ENCODE measurements at places on chromosomes 4 and X. TPM values are rescaled to one million over a fixed set of nuclear protein-coding genes. Genes with fewer than 3 reads are reported as not detected.

DNA sequence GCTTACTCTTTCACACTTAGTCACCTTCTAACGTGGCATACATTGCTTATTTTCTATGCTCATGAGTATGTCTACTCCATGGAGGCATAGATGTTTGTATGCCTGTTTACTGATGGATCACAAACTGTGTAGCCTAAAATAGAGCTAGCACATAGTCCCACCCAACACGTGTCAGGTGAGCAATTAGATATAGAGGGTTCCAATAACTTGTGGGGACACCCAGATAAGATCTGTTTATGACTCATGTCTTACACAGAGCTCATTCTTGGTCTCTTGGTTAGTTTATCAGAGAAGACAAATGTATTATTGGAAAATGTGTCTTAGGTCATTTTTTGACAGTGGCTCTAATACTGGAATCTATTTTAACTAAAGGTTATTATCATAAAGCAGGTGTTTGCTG is 6.8 kb downstream of the ZFP42 start:
- no peaks in the 10 kb centered on the region for H3K4me1 ChIP-seq
- no peaks in the 10 kb centered on the region for H3K36me3 ChIP-seq
- H3K27me3 ChIP-seq, result no peaks in the 10 kb centered on the region
- no peak overlapping the region for H3K4me3 ChIP-seq
- no peak for DNase-seq

DNA sequence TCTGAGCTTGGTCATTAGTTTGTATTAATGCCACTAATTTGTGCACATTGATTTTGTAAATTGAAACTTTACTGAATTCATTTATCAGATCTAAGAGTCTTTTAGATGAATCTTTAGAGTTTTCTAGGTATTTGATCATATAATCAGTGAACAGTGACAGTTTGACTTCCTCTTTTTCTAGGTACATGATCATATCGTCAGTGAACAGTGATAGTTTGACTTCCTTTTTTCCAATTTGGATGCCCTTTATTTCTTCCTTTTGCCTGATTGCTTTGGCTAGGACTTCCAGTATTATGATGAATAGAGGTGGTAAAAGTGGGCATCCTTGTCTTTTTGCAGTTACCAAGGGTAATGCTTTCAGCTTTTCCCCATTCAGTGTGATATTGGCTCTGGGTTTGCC is 421.4 kb upstream of the CPXCR1 start:
- no peaks in the 10 kb centered on the region for H3K4me1 ChIP-seq
- no peaks in the 10 kb centered on the region for H3K36me3 ChIP-seq
- no peak overlapping the region for H3K4me3 ChIP-seq
- H3K27me3 ChIP-seq, result no peaks in the 10 kb centered on the region
- H3K27ac ChIP-seq, result no peak overlapping the region

GRCh38 chr4:152431291-152431690 is 104.6 kb downstream of the FBXW7 start:
- H3K27ac ChIP-seq, result no peak overlapping the region
- no peaks in the 10 kb centered on the region for H3K36me3 ChIP-seq
- H3K4me3 ChIP-seq, result no peak overlapping the region
- no peaks in the 10 kb centered on the region for H3K4me1 ChIP-seq
- no peaks in the 10 kb centered on the region for H3K27me3 ChIP-seq

DNA sequence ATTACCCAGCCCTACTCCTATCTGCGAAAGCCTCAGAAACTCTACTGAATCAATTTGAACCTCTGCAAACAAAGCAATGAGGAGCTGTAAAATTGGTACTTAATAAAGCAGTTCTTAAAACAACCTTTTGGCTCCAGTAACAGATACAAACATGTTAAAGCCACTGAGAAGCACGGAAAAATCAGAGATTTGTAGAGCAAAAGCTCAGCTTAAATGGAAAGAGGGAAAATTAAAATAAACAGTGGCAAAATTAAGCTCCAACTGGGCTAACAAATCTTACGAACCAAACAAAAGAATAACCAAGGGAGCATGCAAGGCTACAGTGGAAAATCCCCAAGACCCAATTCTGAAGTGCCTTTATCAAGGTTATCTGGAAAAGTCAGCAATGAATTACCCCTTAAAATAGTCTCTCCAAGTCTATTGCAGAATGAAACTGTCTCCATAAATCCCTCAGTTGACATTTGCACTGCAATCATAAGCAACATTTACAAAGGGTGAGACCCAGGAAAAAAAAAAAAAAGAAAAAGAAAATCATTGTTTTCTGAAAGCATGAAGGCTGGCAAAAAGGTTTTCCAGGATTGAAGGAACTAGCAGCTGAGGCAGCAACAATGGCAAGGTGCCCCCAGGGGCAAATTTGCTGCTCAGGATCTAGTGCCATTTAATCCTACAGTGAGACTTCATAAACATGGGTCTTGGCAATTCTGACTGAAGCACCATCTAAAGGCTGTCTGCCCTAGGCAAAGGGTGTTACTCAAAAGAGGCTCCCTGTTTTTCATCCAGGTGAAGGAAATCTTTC is 40.1 kb downstream of the USP46 start:
- H3K27me3 ChIP-seq, result no peaks in the 10 kb centered on the region
- no peaks in the 10 kb centered on the region for H3K36me3 ChIP-seq
- no peaks in the 10 kb centered on the region for H3K4me1 ChIP-seq
- H3K27ac ChIP-seq, result no peak overlapping the region
- H3K4me3 ChIP-seq, result no peak overlapping the region
- DNase-seq, result no peak

GRCh38 chr4:79578606-79579005 is 170.6 kb upstream of the GK2 start:
- H3K36me3 ChIP-seq, result no peaks in the 10 kb centered on the region
- DNase-seq, result no peak
- H3K27me3 ChIP-seq, result no peaks in the 10 kb centered on the region
- H3K27ac ChIP-seq, result no peak overlapping the region

DNA sequence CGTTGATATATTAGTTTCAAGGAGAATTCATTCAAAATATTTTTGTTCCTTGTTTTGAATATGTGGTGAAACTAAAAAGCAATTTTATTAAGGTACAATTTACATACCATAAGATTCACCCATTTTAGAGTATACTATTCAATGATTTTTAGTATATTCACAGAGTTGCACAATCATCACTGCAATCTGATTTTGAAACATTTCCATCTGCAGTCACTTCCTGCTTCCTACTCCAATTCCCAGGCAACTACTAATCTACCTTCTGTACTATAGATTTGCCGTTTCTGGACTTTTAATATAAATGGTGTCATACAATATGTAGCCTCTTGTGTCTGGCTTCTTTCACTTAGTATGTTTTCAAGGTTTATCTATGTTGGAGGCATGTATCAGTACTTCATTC is 71.3 kb downstream of the SLC9A7 start:
- no peak overlapping the region for H3K4me3 ChIP-seq
- no peak for DNase-seq
- H3K27ac ChIP-seq, result no peak overlapping the region
- no peaks in the 10 kb centered on the region for H3K27me3 ChIP-seq
- no peaks in the 10 kb centered on the region for H3K36me3 ChIP-seq

The UGT2A1 gene
- 0.09 TPM for total RNA-seq

The NOX1 gene
- total RNA-seq, result 0.33 TPM

The GPR34 gene
- 11.9 TPM for total RNA-seq
